ENCODE measurements at places on chromosomes 7 and 10.

DNA sequence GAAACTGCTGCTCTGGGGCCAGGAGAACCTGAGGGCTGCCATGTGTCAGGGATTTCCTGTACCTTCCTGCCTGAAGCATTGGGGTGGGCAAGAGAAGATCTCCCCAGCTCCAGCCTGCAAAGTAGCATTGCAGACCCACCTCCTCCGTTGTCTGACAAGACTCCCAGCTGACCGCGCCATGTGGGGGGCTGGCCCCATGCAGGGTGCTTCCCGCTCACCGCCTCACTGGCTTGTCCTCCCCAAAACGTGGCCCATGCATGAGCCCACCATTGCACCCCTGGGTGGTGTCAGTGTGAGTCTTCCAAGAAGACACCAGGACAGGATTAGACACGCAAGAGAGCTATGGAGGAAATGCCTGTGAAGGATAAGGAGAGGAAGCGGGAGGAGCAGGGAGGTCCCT is 68.3 kb downstream of the ABRAXAS2 start:
- DNase-seq = no peak

- DNase-seq = no peak
Measured at GRCh38 chr10:99689461-99689860, 30.2 kb downstream of the ENTPD7 start.

- no peak for DNase-seq
Measured at GRCh38 chr10:25178411-25178810, 3.6 kb downstream of the GPR158 start.

- no peak for DNase-seq
Measured at GRCh38 chr10:122546242-122546641, 14.3 kb upstream of the DMBT1 start.

- no peak for DNase-seq
Measured at GRCh38 chr7:46320956-46321355, 399.9 kb upstream of the IGFBP3 start.

DNA sequence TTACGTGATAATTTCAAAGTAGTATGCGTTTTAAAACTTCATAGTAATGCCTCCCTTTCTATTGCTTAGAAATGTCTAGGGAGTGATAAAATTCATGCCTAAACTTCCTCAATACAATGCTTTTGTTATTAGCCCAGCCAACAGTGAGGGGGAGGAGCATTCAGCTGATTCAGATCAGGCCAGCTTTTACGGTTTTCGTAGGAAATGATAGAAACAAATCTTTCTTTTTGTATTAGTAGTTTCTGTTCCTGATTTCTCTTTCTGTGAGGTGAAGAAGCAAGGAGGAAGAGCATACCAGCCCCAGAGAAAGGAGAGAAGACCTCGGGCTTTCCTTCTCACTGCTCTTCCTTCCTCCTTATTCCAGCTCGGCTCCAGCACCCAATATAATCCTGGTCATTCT is 35.2 kb upstream of the ITPRID1 start:
- DNase-seq = no peak

DNA sequence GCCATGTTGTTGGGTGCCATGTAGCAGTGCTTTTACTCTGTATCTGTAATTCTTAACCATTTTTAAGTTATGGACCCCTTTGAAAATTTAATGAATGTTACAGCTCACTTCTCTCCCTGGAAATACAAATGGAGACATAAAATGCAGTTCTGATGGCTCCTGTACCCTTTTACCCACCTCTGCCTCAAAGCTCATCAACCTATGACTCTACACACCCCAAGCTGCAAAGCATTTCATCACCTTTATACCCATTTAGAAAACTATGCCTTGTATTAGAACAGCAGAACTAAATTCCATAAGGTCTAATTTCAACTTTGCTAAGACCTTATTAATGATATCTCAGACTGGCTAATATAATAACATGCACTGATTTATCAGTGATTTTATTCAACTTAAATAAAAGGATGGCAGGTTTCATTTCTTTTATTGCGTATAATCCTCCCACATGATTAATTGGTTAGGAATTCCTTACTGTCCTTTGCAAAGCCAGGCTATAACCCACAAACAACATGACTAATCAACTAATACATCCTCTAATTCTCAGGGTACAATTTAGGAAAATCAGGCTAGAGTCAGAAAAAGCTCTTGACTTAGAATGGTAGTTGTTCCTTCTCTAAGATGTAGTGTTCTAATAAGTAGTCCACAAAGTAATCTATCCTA is 68.1 kb downstream of the CPEB3 start:
- no peak for DNase-seq

DNA sequence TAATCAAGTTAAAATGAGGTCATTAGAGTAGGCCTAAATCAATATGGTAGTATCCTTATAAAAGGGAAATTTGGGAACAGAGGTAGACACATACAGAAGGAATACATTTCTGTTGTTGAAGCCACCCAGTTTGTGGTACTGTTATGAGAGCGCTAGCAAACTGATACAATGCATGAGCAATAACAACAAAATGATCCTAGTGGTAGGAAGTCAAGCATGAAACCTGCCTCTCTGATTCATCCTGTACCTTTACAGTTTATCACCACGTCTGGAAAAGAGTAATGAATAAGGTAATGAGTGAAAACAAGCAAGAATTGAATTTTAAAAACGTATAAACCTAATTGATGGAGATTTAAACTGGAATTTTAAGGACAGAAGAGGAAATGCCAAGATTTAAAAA is 217.2 kb downstream of the PCLO start:
- peak; percentile 18 for DNase-seq

DNA sequence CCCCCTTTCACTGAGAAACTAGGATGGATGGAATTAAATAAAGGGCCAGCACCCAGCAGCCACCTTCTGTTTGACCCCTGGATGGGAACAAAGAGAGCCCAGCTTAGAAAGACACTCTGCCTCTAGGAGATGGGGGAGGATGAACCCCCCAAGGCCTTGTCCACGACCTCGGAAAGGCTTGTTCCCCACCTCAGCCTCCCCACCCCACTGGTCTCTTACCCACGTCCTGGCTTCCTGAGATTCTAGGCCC is 9.7 kb downstream of the ITPRIP start:
- DNase-seq = no peak

GRCh38 chr10:119502618-119503155 is 39.8 kb downstream of the RGS10 start:
- DNase-seq = no peak

DNA sequence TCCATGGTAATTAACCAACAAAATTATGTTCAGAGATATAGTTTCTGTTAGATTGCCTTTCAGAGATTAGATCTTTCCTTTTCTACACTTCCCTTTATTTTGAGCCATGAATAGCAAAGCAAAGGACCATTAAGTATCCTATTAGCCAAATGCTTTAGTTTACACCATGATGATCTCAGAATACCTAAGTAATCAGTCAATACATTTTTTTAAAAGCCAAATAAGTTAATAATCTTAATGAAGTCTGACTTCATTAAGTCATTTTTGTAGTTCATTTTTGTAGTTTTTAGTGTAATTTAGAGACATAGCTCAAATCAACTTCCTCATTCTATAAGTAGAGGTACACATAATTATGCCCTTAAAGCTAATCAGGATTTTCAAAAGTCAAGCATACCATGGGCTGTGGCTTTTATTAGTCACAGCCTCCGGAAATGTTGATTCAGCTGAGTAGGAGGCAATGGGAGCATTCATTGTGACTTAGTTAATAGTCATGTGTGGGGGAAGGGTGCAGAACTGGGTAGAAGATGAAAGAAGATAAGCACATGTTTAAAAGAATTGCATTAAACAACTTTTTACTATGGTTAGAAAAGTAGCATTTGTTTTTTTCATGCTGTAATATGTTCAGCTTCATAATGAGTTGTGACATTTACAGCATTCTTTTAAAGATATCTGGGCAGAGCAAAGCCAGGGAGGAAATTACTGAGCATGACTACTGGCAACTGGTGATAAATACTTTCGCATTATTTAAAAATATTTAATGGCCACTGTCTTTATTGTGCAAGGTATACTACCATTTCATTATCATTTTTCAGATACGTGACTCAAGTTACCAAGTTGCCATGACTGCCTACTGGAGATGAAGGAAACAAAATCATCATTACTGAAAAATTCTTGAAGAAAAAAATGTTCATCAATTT is 57.3 kb upstream of the CCDC71L start:
- DNase-seq = peak; percentile 75

DNA sequence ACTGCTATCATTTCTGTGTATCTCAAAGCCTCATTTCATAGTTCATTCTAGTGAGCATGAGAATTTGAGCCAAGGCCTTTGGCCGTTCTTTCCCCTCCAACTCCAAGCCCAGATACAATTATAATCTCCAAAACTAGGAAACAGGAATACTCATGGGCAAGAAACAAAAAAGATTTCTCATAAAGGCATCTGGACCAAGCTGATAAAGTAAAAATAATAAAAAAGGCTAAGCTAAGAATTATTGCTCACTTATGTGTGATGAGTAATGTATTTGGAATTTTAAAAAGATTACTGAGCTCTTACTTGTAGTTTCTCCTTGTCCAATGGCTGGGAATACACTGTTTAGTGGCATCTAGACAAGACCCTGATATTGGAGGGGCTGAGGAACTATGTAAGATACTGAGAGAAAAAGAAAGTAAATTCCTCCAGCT is 196.4 kb upstream of the POM121L12 start:
- no peak for DNase-seq

- no peak for DNase-seq
Measured at GRCh38 chr7:36369171-36369570, 20.5 kb upstream of the ANLN start.

- no peak for DNase-seq
Measured at GRCh38 chr10:125230251-125230650, 69.9 kb upstream of the CTBP2 start.

GRCh38 chr10:97737770-97738265 is 890 bp downstream of the ZFYVE27 start:
- no peak for DNase-seq
